ENCODE measurements at places on chromosomes 16 and 17.

- DNase-seq = no peak
Measured at GRCh38 chr17:73371285-73371684, 59.5 kb upstream of the CDC42EP4 start.

GRCh38 chr16:85625053-85625452 is 11.9 kb downstream of the GSE1 start:
- DNase-seq = no peak

DNA sequence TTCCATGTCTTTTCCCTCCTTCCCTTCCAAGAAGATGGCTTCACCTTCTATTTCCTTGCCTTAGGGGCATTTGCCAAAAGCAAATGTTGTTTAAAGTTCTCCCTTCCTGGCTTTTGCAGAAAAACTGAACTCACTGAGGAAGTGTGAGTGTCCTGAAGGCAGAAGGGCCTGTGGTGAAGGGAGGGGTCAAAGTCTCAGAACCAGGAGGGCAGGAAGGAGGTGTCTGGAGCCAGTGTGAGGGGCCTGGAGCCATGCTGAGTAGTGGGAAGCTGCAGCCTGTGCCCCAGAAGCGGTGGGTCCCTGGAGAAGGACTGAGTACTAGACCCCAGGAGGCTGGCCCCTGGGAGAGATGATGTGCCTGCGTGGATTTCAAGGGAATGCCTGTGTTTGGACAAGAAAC is 23.8 kb upstream of the SUPT4H1 start:
- no peak for DNase-seq

DNA sequence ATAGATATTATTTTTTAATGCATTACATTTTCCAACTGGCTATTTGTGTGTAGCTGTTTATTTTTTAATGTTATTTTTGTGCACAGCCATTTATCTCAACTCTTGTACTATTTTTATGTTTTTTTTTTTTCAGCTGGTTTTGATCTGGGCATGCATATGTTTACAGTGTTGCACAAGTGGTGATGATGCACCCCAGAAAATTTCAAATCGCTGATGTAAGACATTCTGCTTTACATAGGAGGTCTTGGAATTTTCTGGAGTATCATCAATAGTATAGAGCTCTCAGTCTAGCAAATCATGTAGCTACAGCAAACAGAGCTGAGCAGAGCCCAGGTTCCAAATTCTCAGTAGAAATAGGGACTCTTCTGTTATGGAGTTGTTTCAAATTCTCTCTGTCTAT is 30.2 kb downstream of the CACNG5 start:
- DNase-seq = no peak

- no peak for DNase-seq
Measured at GRCh38 chr16:49809062-49809461, 46.9 kb downstream of the ZNF423 start.

GRCh38 chr16:22970209-22970865 is 156.4 kb downstream of the HS3ST2 start:
- no peak for DNase-seq

- DNase-seq = peak; percentile 39
Measured at GRCh38 chr16:87608400-87608985, 6.2 kb downstream of the JPH3 start.

GRCh38 chr17:57288040-57288772 is 31.9 kb downstream of the MSI2 start:
- DNase-seq = no peak

DNA sequence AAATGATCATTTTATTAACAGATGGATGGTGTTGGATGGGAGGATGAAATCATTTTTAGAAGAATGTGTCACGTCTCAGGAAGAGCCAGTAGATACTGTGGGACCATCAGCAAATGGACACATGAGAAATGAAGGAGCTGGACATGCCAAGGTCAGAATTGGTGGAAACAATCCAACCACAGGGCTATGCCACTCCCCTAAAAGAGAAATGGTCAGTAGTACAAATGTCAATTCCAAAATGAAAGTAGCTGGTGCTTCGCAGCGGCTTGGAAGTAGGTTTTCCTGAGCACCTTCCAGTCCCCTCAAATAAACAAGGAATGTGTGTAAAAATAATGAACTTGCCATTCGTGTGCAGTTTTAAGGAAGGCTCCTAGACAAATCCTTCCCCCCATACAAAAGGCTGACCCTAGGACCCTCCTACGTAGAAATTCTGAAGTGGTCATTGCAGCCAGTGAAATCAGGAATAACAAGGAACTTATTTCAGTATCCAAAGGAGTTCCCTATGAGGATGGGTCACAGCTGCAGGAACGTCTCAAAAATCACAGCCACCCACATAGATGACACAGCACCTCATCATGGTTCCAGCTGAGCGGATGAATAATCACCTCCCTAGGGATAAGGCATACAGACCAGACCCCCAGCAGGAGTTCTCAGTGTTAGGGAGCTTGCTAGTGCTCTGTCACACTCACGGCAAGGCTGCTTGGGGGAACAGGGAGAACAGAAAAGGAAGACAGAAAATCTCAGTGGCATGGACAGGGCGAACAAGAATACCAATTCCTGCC is 239.2 kb downstream of the HS3ST3A1 start:
- DNase-seq = no peak
